Cerebellum (tissue), 4 donors: ENCODE measurements at places on chromosomes 13 and 19. TPM values are rescaled to one million over a fixed set of nuclear protein-coding genes. Genes with fewer than 3 reads are reported as not detected.

DNA sequence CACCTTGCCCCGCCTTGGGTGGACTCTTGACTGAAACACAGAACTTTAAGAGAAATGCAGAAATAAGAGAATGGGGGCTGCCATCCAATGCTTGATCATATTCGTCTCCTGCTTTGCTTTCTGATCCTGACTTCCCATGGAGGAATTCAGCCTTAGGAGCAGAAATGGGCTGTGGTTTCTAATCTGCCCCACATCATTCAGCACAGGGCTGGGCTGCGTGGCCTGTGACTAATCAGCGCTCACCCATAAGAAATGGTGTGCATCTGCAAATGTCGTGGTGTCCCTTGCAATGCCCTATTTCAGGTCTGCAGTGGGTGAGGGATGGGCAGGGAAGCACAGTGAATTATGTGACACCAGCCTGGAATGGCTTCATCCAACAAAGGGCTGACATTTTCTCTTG is 60.7 kb upstream of the URI1 start:
- DNase-seq, result no peak

DNA sequence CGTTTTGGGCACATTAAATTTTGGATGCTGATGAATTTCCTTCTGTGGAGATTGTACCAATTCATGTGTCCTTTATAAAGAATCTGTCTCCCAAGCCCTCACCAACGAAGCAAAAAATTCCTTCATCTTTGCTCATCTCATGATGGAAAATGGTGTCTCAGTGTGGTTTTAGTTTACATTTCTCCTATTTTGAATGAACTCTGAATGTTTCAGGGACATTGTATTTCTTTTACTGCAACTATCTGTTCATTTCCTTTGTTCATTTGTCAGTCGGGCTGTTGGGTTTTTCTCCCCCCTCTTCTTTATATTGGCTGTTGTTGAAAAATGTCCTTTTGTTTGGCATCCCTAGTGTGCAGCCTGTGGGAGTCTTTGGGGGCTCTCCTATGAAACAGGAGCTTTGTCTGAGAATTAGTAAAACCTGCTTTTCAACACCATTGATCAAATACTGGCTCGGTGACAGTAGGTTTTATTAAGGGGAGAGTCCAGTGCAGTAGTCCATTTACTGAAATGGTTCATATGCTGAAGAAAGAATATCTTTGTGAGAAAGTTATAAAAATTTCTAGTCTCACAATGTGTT is 91.3 kb upstream of the C1QTNF9B start:
- DNase-seq, result no peak

DNA sequence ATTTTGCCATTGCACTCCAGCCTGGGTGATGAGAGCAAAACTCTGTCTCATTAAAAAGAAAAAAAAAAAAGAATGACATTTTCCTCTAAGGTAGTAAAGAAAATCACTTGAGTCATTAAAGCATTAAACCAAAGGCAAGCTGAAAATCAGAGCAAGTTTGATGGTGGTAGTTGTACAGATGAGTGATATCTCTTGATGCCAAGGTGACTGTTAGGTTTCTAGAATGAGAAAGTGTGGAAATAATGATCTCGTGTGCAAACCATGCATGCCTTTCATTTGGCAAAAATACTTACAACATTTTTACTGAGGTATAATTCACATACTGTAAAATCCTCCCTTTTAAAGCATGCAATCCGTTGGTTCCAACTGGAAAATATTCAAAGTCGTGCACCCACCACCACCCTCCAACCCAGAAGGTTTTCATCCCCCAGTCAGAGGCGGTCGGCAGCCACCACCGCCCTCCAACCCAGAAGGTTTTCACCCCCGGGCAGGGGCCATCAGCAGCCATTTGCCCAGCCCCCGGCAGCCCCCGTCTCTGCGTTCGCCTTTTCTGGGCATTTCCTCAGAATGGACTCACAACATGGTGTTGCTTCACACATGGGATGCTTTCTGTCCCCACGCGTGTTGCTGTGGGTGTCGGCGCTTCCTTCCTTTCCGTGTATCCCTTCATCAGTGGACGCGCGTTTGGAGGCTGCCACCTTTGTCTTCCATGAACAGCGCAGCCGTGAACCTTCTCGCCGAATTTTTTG is 90.2 kb downstream of the ATP11A start:
- DNase-seq, result no peak

GRCh38 chr13:23956106-23956505 is 58.8 kb upstream of the C1QTNF9B start:
- DNase-seq, result no peak

DNA sequence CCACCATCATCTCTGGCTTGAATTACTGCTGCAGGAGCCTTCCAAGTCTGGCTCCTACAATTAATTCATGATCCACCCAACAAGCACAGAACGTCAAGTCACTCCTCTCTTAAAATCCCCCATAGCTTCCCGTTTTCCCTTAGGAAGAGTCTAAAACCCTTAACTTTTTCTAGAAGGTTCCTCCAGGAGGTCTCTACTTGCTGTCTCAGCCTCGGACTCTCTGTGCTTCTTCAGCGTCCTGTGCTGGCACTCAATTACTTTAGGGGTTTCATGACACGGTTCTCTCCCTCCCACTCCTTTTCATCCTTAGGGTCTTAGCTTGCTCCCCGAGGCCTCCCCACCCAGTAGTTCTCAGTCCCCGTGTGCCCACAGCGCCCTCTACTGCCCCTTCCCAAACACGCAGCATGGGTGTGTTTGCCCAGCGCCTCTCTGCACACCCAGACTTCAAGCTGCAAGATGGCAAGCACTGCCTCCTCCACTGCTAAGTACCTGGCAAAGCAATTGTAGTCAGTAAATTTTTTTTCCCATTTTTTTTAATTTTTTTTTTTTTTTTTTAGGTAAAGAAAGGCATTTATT is 25.8 kb upstream of the MAP3K10 start:
- no peak for DNase-seq

DNA sequence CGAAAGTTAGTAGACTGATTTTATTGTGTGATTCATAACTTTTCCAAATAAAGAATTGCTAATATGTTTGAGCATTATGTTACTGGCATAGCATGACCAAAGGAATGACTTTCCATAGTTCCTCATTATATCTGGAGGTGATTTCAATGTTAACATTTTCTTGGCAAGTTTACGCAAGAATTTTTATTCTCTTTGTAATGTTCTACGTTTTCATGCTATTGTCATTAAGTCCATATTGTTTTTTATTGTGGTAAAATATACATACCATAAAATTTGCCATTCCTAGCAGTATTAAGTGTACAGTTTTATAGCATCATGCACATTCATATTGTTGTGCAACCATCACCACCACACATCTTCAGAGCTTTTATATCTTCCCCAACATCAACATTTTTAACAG is 14.8 kb downstream of the KCTD12 start:
- DNase-seq, result no peak

GRCh38 chr13:44780591-44781280 is 204.6 kb upstream of the TSC22D1 start:
- DNase-seq, result no peak

DNA sequence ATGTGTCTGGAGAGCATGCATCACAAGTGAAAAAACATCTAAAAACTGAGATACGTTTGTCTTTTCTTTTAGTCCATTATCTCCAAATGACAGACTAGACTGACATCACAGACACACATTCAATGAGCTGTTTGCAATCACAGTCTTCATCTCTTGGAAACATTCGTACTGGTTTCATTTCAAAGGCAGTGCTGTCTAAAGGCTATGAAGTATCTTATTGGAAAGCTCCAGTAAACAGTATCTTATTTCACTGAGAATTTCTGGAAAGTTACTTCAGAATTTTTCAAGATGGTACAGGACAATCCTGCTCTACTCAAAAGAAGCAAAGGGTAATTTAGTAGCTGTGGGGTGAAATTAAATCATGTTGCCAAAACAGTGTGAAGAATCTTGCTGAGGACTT is 53.5 kb upstream of the TNFRSF19 start:
- DNase-seq, result no peak

- DNase-seq, result no peak
These were observed 95.3 kb downstream of the UFM1 start for GRCh38 chr13:38444904-38445303.

The NCAN gene
- total RNA-seq, result 85.3 TPM

The TUBA3C gene
- total RNA-seq, result not detected

The RXFP2 gene
- 0.18 TPM for total RNA-seq

The MRPS31 gene
- 29.7 TPM for total RNA-seq

The ZNF528 gene
- total RNA-seq, result 106 TPM

The CFAP97D2 gene
- not detected for total RNA-seq
